ENCODE measurements at places on chromosomes 12 and 14.

DNA sequence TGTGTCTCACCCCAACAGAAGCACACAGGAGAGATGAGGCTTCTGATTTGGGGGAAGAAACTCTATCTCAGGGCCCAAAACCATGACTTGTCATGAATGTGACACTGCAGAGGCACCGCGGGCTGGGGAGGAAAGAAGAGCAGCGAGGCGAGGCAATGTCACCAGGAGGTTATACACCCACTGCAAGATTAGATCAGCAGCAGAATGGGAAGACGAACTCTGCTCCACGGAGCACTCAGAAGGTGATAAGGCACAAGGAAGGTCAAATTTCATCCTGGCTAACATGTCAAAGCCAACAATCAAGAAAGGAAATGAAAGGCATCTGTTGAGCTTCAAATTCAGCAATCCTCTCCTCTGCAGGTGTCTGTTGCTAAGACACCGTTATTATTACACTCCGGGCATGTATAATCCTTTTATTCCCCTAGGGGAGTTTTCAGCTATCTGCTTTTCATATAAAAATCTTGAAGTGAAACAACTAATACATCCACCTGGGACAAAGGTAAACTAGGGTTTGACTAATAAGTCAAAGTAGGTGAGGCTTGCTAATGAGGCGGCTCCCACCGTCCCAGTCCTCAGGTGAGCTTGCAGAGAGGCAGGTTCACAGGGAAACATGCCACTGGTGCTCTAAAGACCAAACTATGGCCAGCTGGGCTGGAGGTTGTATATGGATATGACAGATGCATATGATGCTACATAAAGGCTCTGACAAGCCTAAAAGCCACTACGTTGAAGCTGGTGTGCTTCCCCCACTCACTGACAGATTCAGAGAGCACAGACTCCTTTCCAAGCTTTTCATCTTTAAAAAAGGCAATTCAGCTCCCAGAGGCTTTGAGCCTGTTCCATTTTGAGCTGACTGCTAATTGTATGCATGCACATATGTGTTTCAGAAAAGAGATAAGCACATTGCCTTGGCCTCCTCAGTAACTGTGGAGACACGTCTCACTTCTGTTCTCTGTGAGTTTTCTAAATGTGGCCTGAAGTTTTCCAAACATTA is 221.2 kb downstream of the NELL2 start:
- no peak for DNase-seq

- DNase-seq: no peak
Measured at GRCh38 chr12:81953541-81953940, 194.4 kb upstream of the PPFIA2 start.

- no peak for DNase-seq
Measured at GRCh38 chr12:57821474-57822214, 3.1 kb upstream of the AVIL start.

DNA sequence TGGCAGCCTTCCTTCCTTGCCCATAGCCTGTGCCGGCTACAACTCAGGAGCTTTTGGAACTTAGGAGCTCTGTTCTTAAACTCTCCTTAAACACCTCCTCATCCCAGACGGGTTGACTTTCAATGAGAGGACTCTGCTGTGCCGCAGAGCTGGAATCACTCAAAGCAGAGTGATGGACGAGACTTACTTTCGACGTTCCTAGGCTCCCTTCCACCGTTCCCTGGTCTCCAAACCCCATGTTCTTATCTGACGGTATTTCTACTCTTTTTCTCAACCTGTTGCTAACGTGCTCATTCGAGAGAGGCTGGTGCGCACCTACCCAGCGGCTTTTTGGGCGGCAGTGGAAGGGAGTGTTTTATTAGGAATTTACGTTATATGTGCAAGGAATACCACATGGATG is 232.7 kb downstream of the CACNA1C start:
- DNase-seq: no peak

GRCh38 chr14:63727231-63727735 is 582 bp downstream of the SGPP1 start:
- DNase-seq: no peak

DNA sequence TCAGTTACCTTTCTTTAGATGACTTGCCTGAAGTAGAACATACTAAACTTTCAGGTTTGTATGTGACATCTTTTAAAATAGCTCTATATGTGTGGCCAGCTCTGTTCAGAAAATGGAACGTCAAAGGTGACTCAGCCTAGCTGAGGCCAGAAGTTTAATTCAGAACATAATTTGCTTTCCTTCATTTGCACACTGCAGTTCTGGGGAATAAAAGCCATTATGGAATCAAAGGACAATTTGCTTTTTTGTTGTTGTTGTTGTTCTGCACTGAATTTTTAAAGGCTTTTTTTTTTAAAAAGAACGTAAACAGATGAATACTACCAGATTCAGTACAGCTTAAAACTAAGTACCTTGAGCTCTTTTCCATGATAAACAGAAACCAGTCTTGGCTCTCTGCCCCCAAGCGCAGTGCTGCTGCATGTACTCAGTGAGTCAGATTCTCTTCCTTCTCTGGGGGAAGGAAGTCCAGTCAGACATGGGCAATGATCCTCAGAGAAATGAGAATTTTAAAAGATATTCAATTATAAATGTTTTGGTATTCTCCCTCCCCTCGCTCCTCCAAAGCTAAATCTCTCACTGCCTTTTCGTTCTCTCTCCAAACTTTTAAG is 644.2 kb downstream of the NOVA1 start:
- DNase-seq: no peak

GRCh38 chr14:89325959-89326358 is 91.1 kb downstream of the FOXN3 start:
- no peak for DNase-seq

DNA sequence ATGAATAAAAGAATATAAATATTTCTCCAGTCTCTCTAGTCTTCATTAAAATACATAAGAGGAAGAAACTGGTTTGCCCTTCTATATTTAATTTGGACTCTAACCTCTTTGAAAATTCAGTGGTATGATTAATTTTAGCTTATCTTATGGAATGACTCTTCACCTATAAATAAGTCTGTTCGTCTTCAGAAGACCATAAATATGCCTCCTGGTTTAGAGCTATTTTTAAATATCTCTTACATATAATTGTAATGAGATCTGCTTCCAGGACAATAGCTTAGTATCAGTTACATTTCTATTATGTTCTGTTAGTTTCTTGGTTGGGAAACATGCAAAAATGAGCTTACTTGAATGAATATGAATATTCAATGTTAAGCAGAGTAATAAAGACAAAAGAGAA is 257.5 kb upstream of the HMGA2 start:
- no peak for DNase-seq

- DNase-seq: no peak
Measured at GRCh38 chr12:10147714-10148403, 17.9 kb upstream of the CLEC7A start.

DNA sequence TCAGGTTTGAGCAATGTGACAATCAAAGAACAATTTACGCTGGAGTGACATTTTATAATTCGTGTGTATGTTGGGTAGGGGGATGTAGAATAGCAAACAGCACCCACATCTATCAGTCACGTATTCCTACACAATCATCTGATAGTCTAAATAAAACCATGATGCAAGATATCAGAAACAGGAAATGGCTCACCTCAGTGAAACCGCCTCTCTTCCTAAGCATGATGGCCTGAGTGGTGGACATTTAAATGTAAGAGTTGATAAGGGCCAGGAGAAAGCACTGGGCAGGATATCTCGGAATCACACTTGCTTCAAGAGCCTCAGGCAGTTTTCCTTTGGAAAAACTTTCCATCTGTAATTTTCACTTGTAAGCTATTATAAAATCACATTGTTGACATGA is 128.2 kb downstream of the GRIP1 start:
- no peak for DNase-seq

All from activated naive CD8-positive, alpha-beta T cell treated with anti-CD3 and anti-CD28 coated beads, Interleukin-2, amount 50 U/mL, for 16 hours (primary cell).